ENCODE measurements at places on chromosomes 2 and 18. TPM values are rescaled to one million over a fixed set of nuclear protein-coding genes. Genes with fewer than 3 reads are reported as not detected.
A peak's percentile ranks its signal among the peaks of the same experiment; 100 is the strongest.

GRCh38 chr2:6915399-6915798 lies 1.8 kb upstream of the RNF144A start:
- DNase-seq: no peak
- H3K36me3 ChIP-seq: peaks cover 2% of the 10 kb centered on the region
- H3K27ac ChIP-seq: no peak overlapping the region
- no peak overlapping the region for H3K4me3 ChIP-seq

RANBP2 gene
- total RNA-seq: 137 TPM

C2orf92 gene
- 13.5 TPM for total RNA-seq

GRCh38 chr18:35283923-35284794 lies 5.9 kb downstream of the ZSCAN30 start:
- no peak overlapping the region for H3K27ac ChIP-seq
- no peaks in the 10 kb centered on the region for H3K27me3 ChIP-seq
- peaks cover under 1% of the 10 kb centered on the region for H3K4me1 ChIP-seq
- H3K4me3 ChIP-seq: no peak overlapping the region
- DNase-seq: no peak
- peaks cover 3% of the 10 kb centered on the region for H3K36me3 ChIP-seq

DNA sequence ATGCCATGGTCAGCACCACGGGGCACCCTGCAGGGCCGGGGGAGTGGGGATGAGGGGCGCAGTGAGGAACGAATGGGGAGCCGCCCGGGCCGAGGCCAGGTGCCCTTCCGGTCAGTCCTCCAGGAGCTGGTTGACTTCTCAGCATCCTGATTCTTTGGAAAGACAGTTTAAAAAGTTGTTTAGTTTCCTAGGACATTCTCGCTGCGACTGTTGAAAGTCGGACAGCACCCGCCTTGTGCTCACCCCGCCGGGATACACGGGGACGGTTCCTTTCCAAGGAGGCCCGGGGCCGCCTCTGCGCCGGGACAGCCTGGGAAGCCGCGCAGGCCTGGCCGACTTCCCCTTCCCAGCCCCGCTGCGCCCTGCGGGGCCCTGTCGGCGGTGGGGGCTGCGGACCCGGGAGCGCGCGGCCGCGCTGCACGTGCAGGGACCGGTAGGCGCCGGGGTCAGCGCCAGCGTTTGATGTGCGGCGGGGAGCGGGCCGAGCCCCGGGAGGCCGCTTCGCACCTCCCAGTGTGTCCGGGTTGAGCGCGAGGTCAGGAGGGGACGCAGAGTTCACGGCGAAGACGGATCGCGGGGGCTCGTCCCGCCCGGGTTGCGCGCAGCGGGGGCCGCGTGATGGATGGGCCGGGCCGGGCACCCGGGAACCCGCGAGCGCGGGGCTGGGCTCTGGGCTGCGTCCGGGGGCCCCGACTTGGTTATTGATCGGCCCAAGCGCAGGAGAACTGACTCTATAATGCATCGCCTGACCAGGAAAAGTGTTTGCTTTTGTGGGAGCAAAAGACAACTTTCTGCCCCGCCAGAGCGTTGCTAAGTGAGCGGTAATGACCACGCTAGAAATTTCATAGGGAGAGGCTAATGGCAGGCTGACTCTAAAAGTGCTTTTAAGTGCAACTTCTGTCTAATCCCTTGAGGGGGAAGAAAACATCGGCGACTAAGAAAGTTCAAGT lies 28.0 kb upstream of the SMIM21 start:
- peaks cover 2% of the 10 kb centered on the region for H3K4me1 ChIP-seq
- peaks cover 43% of the 10 kb centered on the region for H3K27me3 ChIP-seq
- H3K27ac ChIP-seq: no peak overlapping the region
- DNase-seq: no peak
- H3K36me3 ChIP-seq: no peaks in the 10 kb centered on the region
- peak overlapping the region; percentile 65 for H3K4me3 ChIP-seq

- H3K27ac ChIP-seq: no peak overlapping the region
- H3K27me3 ChIP-seq: peaks cover 19% of the 10 kb centered on the region
- H3K4me3 ChIP-seq: no peak overlapping the region
- no peak for DNase-seq
- peaks cover 3% of the 10 kb centered on the region for H3K36me3 ChIP-seq
Observed at GRCh38 chr2:124027182-124027581, 2.1 kb downstream of the CNTNAP5 start.

EFEMP1 gene
- not detected for total RNA-seq

DNA sequence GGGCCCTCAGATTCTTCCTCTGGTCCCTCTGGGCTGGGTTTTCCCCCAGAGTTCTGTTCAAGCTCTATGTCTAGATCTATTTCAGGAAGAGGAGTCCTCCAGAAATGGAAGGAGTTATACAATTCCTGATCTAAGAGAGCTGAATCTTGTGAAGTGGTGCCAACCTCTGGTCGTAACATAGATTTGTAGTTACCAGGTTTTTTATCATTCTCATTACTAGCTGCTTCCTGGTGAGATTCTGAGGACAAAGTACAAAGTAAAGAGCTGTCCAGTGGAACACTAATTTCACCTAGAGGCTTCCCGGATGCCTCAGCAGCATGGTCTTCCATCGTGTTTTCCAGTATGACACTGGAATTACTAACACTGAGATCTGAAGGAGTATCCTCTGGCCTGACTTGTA lies 44.1 kb downstream of the PPP4R1 start:
- no peak overlapping the region for H3K27ac ChIP-seq
- H3K4me1 ChIP-seq: peaks cover 12% of the 10 kb centered on the region
- H3K27me3 ChIP-seq: no peaks in the 10 kb centered on the region
- DNase-seq: no peak

SPHKAP gene
- not detected for total RNA-seq

GRCh38 chr2:207987025-207987716 lies 38.2 kb downstream of the PLEKHM3 start:
- H3K27me3 ChIP-seq: no peaks in the 10 kb centered on the region
- H3K4me3 ChIP-seq: no peak overlapping the region

DNA sequence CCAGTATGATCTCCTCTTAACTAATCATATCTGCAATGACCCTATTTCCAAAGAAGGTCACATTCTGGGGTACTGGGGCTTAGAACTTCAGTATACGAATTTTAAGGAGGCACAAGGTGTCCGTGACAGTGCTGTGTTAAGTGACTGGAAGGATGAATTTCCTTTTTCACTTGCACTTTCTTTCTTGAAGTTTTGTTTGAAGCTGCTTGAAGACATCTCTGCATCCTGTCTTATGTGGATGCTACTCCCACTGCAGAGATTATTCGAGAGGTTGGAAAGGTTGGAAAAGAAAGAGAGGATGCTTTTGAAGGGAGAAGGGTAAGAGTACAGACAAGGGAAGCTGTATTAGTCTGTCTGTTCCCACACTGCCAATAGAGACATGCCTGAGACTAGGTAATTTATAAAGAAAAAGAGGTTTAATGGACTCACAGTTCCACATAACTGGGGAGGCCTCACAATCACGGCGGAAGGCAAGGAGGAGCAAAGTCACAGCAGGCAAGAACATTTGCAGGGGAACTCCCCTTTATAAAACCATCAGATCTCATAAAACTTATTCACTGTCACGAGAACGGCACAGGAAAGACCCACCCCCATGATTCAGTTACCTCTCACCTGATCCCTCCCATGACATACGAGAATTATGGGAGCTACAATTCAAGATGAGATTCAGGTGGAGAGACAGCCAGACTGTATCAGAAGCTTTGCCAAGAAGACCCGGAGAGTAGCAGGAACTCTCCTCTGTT lies 3.6 kb upstream of the RNF144A start:
- peaks cover 2% of the 10 kb centered on the region for H3K36me3 ChIP-seq
- peaks cover 54% of the 10 kb centered on the region for H3K4me1 ChIP-seq
- peak overlapping the region; percentile 82 for H3K27ac ChIP-seq
- H3K27me3 ChIP-seq: no peaks in the 10 kb centered on the region
- no peak for DNase-seq

TCF23 gene
- not detected for total RNA-seq

DNA sequence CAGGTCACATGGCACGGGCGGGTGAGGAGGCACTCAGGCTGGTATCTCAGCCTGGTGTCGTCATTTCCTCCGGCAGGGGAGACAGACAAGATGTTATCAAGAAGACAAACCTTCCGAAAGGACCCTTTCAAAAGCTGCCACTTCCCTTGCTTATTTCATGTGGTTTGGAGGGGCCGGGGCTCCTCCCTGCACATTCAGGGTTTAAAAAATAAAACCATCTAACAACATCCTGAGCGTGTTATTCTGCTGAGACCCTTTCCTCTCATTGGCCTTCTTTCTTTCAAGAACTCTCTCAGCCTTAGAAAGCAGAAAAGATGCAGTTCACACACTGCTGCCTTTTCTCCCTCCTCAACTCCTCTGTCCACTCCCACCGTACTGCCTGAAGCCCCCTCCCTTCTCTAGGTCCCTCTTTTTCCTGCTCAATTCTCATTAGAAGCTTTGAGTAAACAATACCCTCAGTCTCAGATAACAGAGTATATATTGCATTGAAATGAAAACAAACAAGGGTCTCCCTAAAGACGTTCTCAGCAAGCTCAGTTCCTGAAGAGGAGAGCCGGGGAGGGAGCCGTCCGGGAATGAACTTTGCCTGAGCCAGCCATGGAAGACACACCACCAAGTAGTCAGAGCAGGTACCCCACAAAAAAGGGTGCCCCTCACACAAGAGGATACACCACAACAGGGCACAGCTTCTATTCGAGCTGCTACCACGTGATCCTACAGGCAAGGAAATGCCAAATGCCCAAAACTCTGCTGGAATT lies 9.7 kb downstream of the SMAD7 start:
- peak overlapping the region; percentile 96 for H3K4me3 ChIP-seq
- H3K27ac ChIP-seq: peak overlapping the region; percentile 98
- peaks cover 84% of the 10 kb centered on the region for H3K4me1 ChIP-seq
- peaks cover 7% of the 10 kb centered on the region for H3K36me3 ChIP-seq
- peak; percentile 72 for DNase-seq
- H3K27me3 ChIP-seq: no peaks in the 10 kb centered on the region

- peak; percentile 6 for DNase-seq
- no peaks in the 10 kb centered on the region for H3K36me3 ChIP-seq
- H3K4me3 ChIP-seq: no peak overlapping the region
- peak overlapping the region; percentile 11 for H3K27ac ChIP-seq
- H3K27me3 ChIP-seq: no peaks in the 10 kb centered on the region
Observed at GRCh38 chr2:177332026-177332991, 60.3 kb upstream of the AGPS start.

DNA sequence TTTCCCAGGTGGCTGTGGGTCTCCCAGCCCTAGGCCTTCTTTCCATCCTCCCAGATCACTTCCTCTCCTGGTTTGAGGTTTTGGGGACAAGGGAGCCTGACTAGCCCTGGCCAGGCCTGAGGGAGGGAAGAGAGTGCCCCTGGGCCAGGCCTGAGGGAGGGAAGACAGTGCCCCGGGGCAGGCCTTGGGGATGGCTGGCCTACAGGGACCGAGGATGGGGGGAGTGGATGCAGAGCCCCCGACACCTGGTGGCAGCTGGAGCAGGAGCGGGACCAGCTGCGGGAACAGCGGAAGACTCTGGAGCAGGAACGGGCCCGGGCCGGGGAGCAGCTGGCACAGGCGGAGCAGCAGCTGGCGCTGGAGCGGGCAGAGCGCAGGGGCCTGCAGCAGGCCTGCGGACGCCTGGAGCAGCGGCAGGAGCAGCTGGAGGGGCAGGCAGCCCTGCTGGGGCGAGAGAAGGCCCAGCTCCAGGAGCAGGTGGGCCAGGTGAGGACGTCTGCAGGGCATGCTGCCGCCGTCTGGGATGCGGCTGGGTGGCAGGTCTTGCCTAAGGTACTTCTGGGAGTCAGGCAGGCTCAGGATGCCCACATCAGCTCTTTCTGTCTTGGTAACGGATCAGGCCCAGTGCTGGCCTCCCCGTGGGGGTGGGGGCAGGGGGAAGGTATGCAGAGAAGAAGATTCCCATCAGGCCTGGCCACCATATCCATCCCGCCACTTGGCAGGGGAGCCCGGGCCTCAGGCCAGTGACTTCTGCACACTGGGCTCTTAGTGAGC lies 29.2 kb downstream of the CROCC2 start:
- no peaks in the 10 kb centered on the region for H3K4me1 ChIP-seq
- DNase-seq: peak; percentile 3
- H3K36me3 ChIP-seq: no peaks in the 10 kb centered on the region
- no peak overlapping the region for H3K4me3 ChIP-seq
- no peak overlapping the region for H3K27ac ChIP-seq

DNA sequence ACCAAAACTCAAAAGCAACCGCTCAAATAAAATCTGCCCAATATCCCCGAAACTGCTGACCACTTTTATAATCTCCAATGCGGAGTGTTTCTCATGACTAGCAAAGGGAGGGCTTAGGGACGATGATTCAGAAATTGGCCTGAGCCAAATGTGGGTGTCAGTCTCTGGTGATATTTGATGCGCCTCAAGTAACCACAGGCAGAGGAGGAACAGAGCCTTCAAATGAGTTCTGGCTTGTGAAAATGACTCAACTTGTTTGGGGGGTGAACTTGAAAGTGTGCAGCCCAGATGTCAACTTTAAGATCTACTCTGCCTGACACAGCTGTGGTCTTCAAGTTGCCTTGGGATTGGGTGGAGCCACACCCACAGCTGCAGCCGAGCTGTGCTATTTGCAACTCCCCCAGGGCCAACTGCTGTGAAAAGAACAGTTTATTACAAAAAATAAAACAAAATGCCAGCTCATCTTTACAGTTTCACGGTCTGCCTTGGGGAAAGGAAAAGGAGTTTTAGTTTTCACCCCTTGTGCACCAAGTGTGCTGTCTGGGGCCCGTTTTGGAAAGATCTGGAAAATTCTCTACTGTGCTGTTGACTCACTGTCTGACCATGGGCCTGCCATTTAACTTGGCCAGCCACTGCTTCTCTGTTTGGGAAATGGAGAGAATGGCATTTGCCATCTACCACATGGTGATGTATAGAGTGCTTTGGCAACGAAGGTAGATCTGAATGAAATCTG lies 222.1 kb downstream of the MTX2 start:
- H3K4me1 ChIP-seq: peaks cover 4% of the 10 kb centered on the region
- H3K36me3 ChIP-seq: peaks cover 3% of the 10 kb centered on the region
- DNase-seq: no peak
- no peak overlapping the region for H3K4me3 ChIP-seq

DNA sequence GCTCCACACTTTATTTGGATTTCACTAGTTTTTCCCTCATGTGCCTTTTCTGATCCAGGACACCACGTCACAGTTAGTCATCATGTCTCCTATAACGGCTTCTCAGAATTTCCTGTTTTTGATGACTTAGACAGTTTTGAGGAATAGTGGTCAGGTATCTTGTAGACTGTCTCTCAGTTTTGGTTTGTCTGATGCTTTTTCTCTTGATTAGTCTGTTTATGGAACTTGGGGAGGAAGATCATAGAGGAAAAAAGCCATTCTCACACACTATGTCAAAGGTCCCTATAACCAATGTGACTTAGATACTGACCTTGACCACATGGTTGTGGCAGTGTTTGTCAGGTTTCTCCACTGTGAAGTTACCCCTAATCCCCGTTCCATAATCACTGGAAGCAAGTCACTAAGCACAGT lies 89.0 kb downstream of the RAPH1 start:
- no peak overlapping the region for H3K27ac ChIP-seq
- no peak overlapping the region for H3K4me3 ChIP-seq
- no peaks in the 10 kb centered on the region for H3K27me3 ChIP-seq
- peaks cover 4% of the 10 kb centered on the region for H3K4me1 ChIP-seq
- H3K36me3 ChIP-seq: peaks cover 6% of the 10 kb centered on the region

CGREF1 gene
- not detected for total RNA-seq

- DNase-seq: no peak
- no peaks in the 10 kb centered on the region for H3K36me3 ChIP-seq
- H3K4me3 ChIP-seq: no peak overlapping the region
- peaks cover 24% of the 10 kb centered on the region for H3K27me3 ChIP-seq
Observed at GRCh38 chr18:10114717-10115463, 201.1 kb downstream of the VAPA start.

NYAP2 gene
- total RNA-seq: 0.12 TPM

Measured in T-helper 17 cell (primary cell).